Progenitor cell of endocrine pancreas (in vitro differentiated cells): ENCODE measurements at places on chromosomes 6 and 20. TPM values are rescaled to one million over a fixed set of nuclear protein-coding genes. Genes with fewer than 3 reads are reported as not detected.

Gene PM20D2
- total RNA-seq = 20.0 and 20.8 TPM in 2 replicates

DNA sequence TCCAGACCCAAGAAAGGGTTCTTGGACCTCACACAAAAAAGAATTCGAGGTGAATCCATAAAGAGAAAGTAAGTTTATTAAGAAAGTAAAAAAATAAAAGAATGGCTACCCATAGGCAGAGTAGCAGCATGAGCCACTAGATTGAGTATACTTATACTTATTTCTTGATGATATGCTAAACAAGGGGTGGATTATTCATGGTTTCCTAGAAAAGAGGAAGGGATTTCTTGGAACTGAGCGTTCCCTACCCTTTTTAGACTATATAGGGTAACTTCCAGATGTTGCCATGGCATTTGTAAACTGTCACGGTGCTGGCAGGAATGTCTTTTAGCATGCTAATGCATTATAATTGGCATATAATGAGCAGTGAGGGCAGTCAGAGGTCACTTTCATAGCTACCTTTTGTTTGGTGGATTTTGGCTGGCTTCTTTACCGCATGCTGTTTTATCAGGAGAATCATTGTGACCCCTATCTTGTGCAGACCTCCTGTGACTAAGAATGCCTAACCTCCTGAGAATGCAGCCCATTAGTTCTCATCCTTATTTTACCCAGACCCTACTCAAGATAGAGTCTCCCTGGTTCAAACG is 44.3 kb downstream of the TENT5A start:
- DNase-seq = no peak

- DNase-seq = no peak
Measured at GRCh38 chr6:85424981-85425380, 24.9 kb upstream of the NT5E start.

GRCh38 chr6:165186441-165187205 is 122.8 kb downstream of the C6orf118 start:
- no peak for DNase-seq

GRCh38 chr20:52160621-52161204 is 30.9 kb downstream of the ZFP64 start:
- DNase-seq = no peak

DNA sequence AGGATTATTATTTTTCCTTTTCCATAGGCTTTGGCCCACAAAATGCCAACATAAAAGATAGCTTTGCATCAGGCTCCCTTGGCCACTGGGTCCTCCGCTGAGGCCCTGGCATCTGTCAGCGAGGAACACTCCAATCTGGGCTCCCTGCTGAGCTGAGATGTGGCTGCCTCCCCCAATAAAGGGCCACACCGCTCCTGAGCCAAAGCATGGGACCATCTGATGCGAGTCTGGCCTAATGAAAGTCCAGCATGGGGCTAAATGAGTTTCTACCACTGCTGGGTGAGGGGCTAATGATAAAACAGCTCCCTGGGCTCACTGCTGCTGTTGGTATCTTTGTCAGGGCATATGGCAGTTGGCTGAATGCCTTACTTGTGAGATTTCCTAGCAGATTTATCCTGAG is 817.5 kb upstream of the SLC35B3 start:
- DNase-seq = no peak

GRCh38 chr6:133644892-133645619 is 243.9 kb upstream of the TCF21 start:
- DNase-seq = no peak

GRCh38 chr6:31528821-31529328 is at the start of gene MCCD1:
Gene MCCD1, plus strand, starts transcription at chr6:31528962. Its CDS starts 53 bp downstream, at chr6:31529015.
- no peak for DNase-seq

GRCh38 chr6:155162682-155163081 is 101.1 kb upstream of the CLDN20 start:
- no peak for DNase-seq

DNA sequence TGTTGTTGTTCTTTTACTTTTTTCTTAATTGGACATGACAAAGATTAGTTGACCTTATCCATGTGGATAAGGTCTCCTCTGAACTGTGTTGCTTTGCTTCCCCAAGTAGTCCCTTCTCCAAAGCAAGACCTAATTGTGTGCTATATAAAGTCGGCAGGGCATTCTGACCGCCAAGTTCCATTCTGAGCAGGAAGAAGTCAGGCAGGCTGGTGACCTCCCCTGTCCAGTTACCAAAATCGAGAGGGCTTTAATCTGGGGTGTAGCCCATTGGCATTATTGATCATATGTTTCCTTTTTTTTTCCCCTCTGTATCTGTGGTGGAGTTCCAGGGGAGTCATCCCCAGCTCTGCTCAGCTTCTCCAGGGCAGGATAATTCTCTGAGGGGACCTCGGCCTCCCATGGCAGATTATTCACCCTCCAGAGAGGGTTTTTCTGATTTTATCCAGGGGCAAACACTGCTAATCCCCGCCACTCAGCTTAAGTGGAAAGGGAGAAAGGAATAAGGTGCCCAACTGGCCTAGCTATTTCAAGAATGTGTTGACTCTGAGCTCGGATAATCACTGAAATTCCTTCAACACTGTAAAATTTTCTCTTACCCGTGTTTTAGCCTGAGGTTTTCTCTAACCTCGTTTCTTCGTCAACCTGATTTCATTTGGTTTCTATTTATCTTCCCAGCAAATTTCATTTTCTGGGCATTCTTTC is 71.8 kb upstream of the L3MBTL3 start:
- DNase-seq = no peak

- peak; percentile 89 for DNase-seq
Measured at GRCh38 chr6:99393698-99394531, at the start of gene COQ3. Gene COQ3, minus strand, starts transcription at chr6:99394195. Its CDS starts 16 bp downstream, at chr6:99394179.

Gene SIRPD
- not detected in 2 replicates for total RNA-seq

Gene FBXO9
- 84.7 and 85.7 TPM in 2 replicates for total RNA-seq

GRCh38 chr20:38927902-38928578 is 1.8 kb downstream of the FAM83D start:
- DNase-seq = no peak

DNA sequence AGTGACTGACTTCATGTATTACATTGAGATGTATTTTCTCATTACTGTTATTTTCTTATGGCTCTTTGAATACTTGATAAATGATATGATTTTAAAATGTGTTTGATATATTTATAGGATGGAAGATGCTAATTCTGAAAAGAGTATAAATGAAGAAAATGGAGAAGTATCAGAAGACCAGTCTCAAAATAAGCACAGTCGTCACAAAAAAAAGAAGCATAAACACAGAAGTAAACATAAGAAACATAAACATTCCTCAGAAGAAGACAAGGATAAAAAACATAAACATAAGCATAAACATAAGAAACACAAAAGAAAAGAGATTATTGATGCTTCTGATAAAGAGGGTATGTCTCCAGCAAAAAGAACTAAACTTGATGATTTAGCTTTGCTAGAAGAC is 47.5 kb downstream of the FAM217A start:
- DNase-seq = no peak

DNA sequence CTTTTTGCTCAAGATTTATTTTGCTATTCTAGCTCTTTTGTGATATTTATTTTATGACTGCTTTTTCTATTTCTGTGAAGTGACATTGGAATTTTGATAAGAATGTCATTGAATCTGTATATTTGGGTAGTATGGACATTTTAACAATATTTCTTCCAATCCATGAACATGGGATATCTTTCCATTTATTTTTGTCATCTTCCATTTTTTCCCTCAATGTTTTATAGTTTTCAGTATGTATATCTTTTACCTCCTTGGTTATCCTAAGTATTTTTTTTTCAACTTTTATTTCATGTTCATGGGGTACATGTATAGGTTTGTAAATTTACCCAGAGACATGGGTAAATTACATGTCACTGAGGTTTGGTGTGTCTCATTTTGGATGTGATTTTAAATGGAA is 74.1 kb upstream of the PREP start:
- DNase-seq = no peak

DNA sequence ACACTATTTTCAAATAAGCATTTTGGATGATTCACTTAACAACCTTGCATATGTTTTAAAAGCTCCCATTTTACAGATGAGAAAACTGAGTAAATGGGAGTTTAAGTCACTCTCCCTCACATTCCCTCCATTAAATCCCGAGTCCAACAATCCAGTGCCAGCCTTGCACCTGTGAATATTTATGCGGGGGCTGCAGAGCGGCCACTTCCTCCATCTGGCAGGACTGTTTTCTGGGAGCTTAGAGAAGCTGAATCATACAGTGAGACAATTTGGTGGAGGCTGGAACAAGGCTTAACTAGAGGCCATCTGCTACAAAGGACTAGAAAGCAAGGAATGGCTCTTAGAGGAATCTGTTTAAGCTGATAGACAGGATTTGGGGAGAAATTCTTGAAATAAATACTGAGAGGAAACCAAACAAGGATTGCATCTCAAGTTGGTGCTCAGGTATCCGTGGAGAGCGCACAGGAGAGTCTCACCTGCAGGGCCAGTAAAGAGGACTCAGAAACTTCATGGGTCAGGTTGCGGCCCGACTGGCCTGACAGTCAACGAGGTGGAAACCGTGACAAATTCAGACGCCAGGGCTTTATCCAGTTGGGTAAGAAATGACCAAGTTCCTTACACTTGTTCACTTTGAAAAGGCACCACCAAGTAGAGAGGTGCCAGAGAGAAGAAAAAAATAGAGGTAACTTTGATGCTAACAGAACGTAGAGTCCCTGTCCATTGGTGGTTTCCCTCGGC is 478.5 kb downstream of the QKI start:
- DNase-seq = no peak

Gene GGTLC1
- total RNA-seq = not detected in 2 replicates

Gene SPEF1
- total RNA-seq = 1.7 and 1.9 TPM in 2 replicates

Gene SLC17A3
- 0.34 and 0.58 TPM in 2 replicates for total RNA-seq

- no peak for DNase-seq
Measured at GRCh38 chr20:20439602-20440190, 71.8 kb downstream of the INSM1 start.
